ENCODE measurements at places on chromosomes 1 and 21. TPM values are rescaled to one million over a fixed set of nuclear protein-coding genes. Genes with fewer than 3 reads are reported as not detected.

DNA sequence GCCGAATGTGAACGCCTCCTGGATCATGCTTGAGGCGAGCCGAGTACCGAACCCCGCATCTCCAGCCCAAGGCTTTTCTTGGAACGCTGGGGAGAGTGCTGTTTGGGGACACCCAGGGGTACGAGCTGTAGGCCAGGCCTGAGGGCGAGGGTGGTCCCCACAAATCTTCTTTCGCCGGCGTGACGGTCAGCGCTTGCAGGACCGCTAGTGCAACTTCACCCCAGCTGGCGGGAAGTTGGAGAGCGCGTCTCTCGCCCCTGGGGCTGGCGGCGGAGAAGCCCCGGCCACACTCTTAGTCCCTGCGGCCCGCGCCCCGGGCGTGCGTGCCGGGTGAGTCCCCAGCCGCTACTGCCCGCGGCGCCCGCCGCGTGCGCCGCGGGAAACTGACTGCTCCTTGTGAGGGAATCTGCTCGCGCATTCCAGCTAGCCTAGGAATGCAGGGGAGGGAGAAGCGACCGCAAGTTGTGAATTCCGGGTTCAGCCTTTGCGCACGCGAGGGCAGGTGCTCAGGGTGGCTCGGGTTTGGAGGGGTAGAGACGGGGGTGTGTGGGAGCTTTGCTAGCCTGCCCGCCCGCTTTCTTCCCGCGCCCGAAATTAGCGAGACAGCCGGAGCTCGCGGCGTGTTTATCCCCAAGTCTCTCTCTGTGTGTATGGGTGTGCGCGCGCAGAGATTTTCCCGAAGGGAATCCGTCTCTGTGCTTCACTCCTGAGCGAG lies 884 bp downstream of the LHX4 start:
- no peak for DNase-seq

Gene THBS3
- total RNA-seq, result 9.7 TPM

- DNase-seq, result no peak
These were observed 40.6 kb upstream of the NEGR1 start for GRCh38 chr1:72322910-72323309.

- DNase-seq, result no peak
These were observed 4.0 kb downstream of the OSCP1 start for GRCh38 chr1:36446271-36446670.

Gene PLA2G2F
- not detected for total RNA-seq

Data from activated B cell treated with CpG ODN at 0.5 μM for 24 hours (primary cell).